Ureter (tissue), 1 donor: ENCODE measurements at places on chromosomes 5 and 9.

DNA sequence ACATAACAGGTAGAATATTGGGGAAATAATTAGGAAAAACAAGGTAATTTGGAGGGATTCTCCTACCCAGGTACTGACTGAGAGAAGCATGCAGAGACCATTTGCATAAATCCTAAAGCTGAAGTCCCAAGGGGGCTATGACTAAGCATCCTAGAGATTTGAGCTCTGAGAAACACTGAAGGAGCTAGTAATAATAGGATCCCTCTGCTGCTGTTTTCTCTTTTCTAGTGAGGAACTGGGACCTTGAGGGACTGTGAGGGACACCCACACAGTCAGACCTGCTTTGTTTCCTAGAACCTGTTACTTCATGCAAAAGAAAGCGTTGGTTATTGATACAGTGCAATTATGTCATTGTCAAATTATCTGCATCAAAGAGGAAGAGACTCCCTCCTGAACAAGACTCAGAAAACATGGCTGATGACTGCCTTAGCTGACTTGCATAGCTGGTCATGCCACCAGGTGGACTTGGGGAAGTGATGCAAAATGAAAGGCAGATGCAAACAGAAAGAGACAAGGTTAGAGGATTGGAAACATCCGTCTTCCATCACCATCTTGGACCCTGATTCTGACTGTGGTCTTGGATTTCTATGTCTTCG is 335.4 kb downstream of the NTRK2 start:
- DNase-seq, result no peak

DNA sequence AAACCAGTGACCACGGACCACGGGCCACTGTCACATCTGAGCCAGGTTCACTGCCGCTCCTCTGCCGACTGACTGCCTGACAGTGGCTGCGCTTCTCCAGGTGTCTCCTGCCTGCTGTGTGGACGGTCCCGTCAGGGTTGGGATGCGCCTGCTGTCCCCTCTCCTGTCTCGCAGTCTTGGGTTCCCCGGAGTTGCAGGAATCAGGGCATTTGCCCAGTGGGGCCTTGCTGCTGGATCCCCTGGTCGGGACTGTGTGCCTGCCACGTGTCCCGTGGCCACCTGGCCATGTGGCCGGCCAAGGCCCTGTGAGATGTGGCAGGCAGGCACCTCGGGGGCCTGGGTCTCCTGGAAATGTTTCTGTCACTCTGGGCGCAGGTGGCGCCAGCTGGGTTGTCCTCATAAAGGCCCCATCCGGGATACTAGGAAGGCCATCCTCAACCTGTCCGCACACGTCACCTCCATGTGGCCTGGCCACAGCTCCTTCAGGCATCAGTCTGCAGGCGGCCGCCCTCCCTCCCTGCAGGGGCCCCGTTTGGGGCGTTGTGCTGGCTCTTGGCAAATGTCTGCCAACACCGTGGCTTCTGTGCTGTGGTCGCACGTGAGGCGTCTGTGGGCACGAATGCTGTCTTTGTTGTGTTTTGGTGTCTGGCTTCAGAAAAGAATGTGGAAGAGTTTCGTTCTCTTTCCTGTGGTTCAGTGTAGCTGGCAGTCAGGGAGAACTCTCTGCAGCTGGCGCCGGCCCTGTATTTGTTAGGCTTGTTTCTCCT is 6.4 kb upstream of the TOR4A start:
- no peak for DNase-seq

DNA sequence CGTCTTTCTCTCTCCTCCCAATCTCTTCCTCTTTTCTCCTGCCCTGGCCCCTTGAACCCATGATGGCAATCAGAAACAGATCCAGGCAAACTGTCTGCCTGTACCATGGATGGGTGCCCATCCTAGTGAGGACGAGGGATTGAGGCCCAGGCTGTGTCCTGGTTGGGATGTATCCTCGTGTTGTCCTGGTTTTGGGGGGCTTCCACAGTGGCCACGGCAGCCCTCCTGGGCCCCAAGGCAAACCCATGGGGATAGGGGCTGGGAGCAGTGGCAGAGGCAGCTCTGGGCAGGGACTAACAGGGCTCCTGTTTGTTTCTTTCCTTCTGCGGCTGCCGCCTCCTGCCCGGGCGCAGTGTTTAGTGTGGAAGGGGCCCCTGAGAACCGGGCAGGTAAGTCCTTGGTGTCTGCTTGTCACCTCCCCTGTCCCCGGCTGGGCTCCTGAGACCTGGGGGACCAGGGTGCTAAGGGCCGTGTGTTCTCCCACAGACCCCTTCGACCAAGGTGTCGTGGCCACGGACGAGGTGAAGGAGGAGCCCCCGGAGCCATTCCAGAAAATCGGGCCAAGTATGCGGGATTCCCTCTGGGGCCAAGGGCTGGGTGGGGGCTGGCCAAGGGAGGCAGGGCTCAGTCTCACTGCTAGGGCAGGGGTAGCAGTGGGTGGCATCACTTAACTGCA is 70.0 kb downstream of the AMBP start:
- DNase-seq, result peak; percentile 35

- no peak for DNase-seq
Measured at GRCh38 chr5:165370794-165371193, 1865.4 kb downstream of the MAT2B start.

GRCh38 chr9:4674783-4675182 is 4.6 kb upstream of the CDC37L1 start:
- DNase-seq, result no peak

- DNase-seq, result no peak
Measured at GRCh38 chr5:60797482-60798153, 46.5 kb downstream of the ELOVL7 start.

DNA sequence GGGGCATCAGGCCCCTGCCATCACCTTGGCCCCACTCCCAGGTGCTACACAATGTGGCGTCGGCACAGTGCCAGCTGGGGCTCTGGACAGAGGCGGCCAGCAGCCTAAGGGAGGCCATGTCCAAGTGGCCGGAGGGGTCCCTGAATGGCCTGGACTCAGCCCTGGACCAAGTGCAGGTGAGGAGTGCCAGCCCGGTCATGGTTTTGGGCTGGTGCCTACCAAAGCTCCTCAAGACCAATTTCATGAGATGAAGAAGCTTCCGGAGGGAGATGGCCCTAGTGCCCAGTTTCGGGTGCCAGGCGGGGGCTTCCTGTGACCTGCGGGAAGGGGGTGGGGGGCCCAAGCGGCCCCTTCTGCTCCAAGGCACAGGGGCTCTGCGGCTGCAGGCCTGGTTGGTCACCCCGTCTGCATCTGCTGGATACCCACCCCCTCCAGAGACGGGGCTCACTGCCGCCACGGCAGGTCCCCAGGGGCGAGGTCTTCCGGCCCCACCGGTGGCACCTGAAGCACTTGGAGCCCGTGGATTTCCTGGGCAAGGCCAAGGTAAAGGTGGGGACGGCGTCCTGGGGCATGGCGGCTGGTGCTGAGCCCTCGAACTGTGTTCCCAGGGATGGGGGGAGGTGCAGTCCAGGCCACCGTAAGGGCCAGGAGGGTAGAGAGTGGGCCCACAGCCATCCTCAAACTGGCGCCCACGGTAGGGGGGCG is 5.8 kb downstream of the NOXA1 start:
- DNase-seq, result no peak

DNA sequence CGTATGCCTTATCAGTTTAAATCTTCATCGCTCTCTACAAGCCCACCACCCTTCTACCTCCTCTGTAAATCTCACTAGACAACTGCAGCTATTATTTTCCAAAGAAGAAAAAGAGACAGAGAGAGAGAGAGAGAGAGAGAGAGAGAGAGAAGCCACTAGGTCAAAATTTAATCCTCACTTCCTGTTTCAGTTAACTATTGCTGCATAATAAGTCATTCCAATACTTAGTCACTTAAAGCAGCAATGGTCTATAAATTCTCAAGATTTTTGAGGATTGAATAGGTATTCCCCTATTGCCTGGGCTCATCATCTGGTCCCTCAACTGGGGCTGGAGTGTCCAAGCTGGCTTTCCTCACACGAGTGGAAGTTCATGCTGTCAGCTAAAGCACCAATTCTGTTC is 68.8 kb downstream of the ITGA1 start:
- DNase-seq, result no peak

DNA sequence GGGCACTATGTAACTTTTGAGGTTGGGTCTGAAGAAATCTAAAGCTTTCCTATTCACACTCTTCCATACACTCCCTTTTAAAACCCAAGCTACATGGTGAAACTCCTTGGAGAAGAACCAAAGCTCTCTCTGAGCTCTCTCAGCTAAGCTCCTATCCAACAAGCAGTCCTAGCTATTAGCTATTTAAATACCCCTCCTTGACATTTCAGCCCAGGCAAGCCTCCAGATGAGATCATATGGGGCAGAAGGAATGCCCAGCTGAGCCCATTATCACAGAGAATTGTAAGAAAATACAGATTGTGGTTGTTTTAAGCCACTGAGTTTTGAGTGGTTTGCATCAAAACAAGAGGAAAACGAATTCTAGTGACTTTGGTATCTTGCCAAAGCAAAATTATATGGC is 15.2 kb downstream of the HSPB3 start:
- DNase-seq, result no peak

DNA sequence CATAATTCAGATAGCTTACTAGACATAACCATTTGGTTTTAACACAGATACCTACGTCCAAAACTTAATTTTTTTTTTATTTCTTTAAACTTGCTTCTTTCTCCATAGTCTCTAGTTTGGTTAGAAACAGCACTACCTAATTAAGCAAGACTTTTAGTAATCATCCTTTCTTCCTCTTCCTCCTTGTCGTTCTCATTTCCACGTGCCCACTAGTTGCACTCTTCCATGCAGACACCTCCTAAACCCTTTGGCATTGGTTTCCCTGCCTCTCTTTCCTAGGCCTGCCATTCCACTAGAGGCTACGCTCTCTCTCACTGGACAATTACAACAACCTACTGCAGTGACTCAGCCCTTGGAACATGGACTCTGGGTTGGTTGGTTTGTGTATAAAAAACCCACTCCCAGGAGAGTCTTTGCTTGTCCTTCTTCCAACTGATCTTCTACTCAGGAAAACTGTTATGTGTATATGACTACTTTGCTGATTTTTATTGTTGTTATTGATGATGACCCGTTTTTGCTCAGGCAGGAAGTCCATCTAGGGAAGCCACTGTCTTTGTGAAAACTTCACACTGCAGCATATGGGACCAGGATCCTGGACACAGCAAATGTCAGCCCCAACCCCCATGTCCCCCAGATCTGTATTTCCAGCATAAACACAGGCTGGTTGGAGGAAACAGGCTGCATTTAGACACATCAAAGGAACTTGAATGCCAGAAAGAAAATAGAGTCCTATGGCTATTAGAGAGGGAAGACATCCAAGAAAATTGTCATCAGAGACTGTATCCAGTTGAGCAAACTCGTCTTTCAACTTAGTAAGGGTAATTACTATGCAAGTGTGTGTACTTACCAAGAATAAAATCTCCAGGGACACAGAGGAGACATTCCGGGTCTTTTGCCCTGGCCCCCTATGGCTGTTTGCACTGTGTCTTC is 503.2 kb downstream of the GADD45G start:
- DNase-seq, result no peak

DNA sequence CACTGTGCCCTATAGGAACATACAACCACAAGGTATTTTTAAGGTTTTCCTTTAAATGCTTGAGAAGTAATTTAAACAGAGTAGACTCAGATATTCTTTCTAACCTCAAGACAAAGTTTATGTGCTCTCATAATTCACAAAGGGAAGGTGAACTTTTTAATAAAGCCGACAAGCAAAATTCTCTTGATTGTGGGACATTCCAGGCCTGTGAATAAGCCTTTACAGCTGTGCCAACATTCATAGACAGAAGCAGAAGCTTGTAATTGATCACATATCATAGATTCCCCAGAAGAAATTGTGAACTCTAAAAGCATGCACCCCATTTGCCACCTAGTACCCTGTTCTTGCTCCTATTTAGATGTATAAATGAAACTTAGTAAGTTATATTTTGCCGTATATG is 1107.8 kb upstream of the SEMA6A start:
- DNase-seq, result no peak

- peak; percentile 67 for DNase-seq
Measured at GRCh38 chr9:113675475-113675941, 200.6 kb upstream of the ZNF618 start.
